ENCODE measurements at places on chromosomes 13 and 19. TPM values are rescaled to one million over a fixed set of nuclear protein-coding genes. Genes with fewer than 3 reads are reported as not detected.

- DNase-seq, result no peak
Measured at GRCh38 chr13:97015661-97016350, 21.5 kb upstream of the OXGR1 start.

DNA sequence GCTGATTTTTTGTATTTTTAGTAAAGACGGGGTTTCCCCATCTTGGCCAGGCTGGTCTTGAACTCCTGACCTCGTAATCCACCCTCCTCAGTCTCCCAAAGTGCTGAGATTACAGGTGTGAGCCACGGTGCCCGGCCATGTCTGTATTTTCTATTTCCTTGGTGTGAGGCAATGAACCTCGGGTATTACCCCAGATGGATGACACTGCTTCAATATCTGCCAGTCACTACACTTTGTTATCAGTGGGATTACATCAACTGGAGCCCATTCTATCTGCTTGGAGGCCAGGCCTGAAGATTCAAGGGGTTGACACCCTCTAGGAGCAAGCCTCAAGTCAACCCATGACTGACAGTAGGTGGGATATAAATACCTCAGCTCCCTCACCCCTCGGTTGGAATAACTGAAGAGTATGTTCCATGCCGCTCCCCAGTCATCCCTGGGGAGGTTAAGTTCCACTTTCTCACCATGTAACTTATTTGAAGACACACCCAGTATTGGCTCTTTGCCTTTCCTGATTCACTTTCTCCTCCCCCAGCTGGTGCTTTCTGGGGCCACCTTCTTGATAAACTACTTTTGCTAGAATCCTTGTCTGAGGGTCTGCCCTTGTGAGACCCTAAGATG, 992 bp upstream of the ADGRE1 start:
- no peak for DNase-seq

- no peak for DNase-seq
Measured at GRCh38 chr19:14683439-14683838, 6.4 kb upstream of the ZNF333 start.

- no peak for DNase-seq
Measured at GRCh38 chr13:25963674-25964073, 88.1 kb downstream of the SHISA2 start.

DNA sequence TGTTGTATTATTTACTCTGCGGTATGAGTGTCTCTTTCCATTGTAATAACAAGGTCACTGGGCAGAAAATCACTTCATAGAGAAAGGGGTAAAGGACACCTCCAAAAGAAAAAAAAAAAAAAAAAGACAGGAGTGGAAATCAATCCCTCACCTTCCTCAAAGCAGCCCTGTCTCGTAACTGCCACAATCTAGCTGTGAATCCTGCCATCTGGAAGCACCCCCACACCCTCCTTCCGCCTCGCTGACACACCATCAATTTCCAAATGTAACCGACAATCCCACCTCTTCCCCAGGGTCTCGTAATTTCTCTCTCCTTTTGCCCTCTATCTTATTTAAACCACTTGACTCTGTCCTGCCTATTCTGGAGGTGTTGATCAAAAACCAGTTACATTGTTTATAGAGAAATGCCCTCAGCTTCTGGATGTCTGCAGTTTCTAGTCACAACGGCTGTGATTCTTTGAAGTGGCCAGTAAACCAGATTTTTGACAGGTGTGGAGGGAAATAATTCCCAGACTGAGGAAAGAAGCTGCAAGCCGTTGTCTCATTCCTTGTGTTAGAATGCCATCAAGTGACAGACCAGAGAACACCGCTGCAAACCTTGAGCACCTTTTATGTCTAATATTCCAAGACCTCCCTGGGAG, 9.1 kb upstream of the POP4 start:
- DNase-seq, result no peak

Gene ISOC2
- 50.8 TPM for total RNA-seq

Gene GPR180
- total RNA-seq, result 1.8 TPM

Gene KL
- total RNA-seq, result 1.9 TPM

Data from cardiac septum (tissue), 1 donor.